HFFc6 (cell line): ENCODE measurements at places on chromosomes 3 and 15. TPM values are rescaled to one million over a fixed set of nuclear protein-coding genes. Genes with fewer than 3 reads are reported as not detected.

DNA sequence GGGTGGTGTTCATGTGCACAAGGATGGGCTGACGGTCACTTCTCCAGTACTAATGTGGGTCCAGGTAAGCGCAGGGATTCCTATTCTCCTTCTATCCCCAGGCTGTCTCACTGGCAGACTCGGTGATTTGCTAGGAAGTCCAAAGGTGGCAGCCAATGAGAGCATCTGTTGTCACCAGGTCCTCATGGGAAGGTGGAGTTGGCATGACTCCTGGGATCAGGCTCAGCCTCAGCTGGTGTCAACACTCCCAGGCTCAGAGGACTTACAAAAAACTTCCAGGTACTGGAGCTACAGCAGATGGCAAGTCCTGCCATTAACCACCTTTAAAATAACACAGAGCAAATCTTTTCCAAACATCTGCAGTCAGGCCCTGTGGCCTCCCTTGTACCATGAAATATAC is 13.8 kb downstream of the XYLB start:
- H3K27me3 ChIP-seq, result no peaks in the 10 kb centered on the region
- no peak for DNase-seq
- H3K36me3 ChIP-seq, result no peaks in the 10 kb centered on the region
- H3K27ac ChIP-seq, result no peak overlapping the region

DNA sequence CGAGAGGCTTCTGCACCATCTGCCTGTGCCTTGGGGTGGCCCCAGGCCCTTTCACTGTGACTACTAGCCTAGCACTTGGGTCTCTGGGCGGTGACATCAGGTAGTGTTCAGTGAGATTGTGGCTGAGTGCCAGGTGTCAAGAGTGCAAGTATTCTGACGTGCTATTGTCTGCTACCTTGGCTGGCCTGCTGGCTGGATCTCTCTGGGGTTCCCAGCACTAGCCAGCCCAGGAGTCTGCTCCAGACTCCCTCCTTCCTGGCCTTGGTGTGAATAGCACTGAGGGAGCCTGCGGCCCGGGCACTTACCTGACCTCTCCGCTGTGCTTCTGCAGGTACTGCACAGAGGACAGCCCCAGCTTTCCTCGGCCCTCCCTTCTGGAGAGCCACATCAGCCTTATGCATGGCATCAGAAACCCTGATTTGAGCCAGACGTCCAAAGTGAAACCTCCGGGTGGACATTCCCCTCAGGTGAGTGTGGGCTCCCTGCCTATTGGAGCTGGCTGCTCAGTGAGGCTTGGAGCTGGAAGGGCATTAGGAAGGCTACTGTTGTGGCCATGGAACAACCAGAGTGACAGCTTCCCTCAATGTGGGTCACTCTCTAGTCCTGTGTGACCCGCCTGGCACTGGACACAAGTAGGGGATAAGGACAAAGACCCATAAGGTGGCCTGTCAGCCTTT is 17.5 kb upstream of the ALPK3 start:
- peaks cover 26% of the 10 kb centered on the region; the same call in 1 of the 2 replicates for H3K36me3 ChIP-seq
- H3K27ac ChIP-seq, result no peak overlapping the region
- no peak for DNase-seq
- peaks cover 22% of the 10 kb centered on the region for H3K4me1 ChIP-seq
- H3K4me3 ChIP-seq, result no peak overlapping the region

DNA sequence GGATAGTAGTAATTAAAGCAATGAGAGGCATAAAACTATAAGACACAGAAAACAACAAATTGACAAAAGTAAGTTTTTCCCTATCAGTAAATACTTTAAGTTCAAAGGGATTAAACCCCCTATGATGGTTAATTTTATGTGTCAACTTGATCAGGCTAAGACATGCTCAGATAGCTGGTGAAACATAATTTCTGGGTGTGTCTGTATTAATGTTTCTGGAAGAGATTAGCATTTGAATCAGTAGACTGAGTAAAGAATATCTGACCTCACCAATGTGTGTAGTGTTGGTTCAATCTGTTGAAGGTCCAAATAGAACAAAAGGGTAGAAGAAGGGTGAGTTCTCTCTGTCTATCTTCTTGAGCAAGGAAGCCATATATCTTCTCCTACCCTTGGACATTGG is 283.3 kb upstream of the GRM7 start:
- H3K4me3 ChIP-seq, result no peak overlapping the region
- no peaks in the 10 kb centered on the region for H3K27me3 ChIP-seq
- DNase-seq, result no peak
- no peak overlapping the region for H3K27ac ChIP-seq
- H3K4me1 ChIP-seq, result no peaks in the 10 kb centered on the region

The CD200R1L gene
- total RNA-seq, result not detected in 3 replicates

DNA sequence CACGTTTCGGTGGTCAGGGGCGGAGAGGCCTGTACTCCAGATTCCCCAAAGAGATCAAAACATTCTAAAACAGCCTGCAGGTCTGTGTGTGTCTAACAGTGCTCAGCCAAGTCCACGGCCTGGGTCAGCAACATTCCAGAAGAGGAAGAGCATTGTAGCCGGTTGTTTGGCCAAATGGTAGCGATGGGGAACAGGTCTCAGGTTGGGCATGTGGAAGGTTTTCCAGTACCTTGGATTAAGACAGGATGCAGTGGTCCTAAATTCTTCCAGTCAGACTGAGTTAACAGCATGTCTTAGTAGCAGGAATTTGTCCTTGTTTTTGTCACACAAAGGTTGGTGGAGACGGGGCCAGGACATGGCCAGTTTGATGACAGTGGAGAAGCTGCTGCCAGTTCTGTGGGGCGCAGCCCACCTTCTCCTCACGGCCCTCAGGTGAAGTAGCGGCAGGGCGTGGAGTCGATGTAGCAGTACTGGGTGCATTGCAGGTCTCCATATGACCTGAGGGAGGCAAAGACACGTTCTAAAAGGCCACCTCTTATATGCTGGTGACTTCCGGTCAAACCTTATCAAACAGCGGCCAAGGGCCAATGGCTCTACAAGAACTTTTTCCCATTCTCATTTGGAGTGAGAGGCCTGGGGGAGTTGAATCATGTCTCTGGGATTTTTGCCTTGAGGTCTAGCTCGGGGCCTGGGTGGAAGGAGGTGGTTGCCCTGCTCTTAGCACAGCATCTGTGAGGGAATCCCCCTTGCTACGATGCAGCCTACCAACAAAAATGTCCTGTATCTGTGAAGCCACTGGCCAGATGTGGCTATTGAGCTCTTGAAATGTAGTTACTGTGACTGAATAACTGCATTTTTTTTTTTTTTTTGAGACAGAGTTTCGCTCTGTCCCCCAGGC is 24.1 kb downstream of the EAF1 start:
- no peaks in the 10 kb centered on the region for H3K36me3 ChIP-seq
- H3K4me3 ChIP-seq, result no peak overlapping the region
- H3K27me3 ChIP-seq, result peaks cover 2% of the 10 kb centered on the region

The GMNC gene
- total RNA-seq, result 0.04 to 0.11 TPM in 2 of 3 replicates, not detected in the other

- H3K27ac ChIP-seq, result no peak overlapping the region
- no peaks in the 10 kb centered on the region for H3K4me1 ChIP-seq
- no peak overlapping the region for H3K4me3 ChIP-seq
- peaks cover 10% of the 10 kb centered on the region for H3K27me3 ChIP-seq
Observed at GRCh38 chr15:80423215-80423614, 19.0 kb downstream of the ARNT2 start.

The KBTBD13 gene
- total RNA-seq, result not detected in 2 replicates

The CPA3 gene
- 0.34 and 1.5 TPM in 2 replicates for total RNA-seq

The GOLGA6B gene
- not detected in 2 replicates for total RNA-seq

GRCh38 chr3:112979244-112979832 is 4.4 kb upstream of the CD200R1 start:
- DNase-seq, result peak; percentile 45
- peaks cover 4% of the 10 kb centered on the region for H3K27me3 ChIP-seq
- H3K36me3 ChIP-seq, result no peaks in the 10 kb centered on the region
- peaks cover 6% of the 10 kb centered on the region; the same call in 1 of the 2 replicates for H3K4me1 ChIP-seq
- no peak overlapping the region for H3K4me3 ChIP-seq
- no peak overlapping the region for H3K27ac ChIP-seq

The CELSR3 gene
- 1.6 to 3.6 TPM (median 1.9 TPM) in 3 replicates for total RNA-seq

The RASGRF1 gene
- 0.14 to 0.15 TPM in 2 of 3 replicates, not detected in the other for total RNA-seq

GRCh38 chr3:195254454-195255175 is 16.3 kb downstream of the XXYLT1 start:
- no peaks in the 10 kb centered on the region for H3K36me3 ChIP-seq
- H3K4me1 ChIP-seq, result peaks cover 38% of the 10 kb centered on the region
- H3K27me3 ChIP-seq, result no peaks in the 10 kb centered on the region; the same call in 1 of the 2 replicates
- H3K4me3 ChIP-seq, result no peak overlapping the region

DNA sequence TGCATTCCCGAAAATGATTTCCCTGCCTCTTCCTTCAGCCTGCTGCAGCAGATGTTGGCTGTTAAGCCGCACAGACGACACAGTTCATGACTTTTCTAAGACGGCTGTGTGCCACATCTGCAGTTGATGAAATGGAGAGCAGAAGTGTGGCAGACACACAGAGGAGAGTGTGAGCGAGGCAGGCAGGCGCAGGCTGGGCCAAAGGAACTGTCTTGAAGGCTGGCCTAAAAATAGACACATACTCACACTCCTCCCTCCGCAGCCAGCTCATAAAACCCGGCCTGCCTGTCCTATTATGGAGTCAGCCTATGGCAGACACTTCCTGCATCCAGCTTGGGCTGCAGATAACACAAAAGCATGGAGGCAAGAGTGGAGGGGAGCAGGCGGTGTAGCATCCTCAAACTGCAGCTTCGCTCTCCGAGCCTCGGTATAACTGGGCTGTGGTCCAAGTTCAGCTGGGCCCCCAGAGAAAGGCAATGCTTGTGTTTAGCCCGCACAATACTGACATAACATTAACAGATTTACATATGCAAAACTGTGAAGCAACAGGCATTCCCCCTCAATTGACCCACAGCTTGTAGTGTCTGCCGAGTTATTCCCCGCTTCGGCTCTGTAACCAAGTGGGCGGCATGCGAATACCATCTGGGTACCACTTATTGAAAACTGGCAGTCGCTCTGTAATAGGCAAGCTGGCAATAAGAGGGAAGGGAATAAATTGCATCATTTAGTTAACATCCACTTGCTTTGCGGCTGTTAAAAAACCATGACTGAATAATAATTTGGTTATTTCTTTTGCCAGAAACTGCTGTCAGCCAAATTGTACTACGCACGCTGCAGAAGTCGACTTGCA is 40.8 kb downstream of the FOXP1 start:
- no peaks in the 10 kb centered on the region for H3K27me3 ChIP-seq
- H3K4me3 ChIP-seq, result peak overlapping the region; percentile 85
- H3K4me1 ChIP-seq, result peaks cover 57% of the 10 kb centered on the region
- DNase-seq, result peak; percentile 93
- peak overlapping the region; percentile 92 for H3K27ac ChIP-seq
